ENCODE measurements at places on chromosomes 3 and 15.

DNA sequence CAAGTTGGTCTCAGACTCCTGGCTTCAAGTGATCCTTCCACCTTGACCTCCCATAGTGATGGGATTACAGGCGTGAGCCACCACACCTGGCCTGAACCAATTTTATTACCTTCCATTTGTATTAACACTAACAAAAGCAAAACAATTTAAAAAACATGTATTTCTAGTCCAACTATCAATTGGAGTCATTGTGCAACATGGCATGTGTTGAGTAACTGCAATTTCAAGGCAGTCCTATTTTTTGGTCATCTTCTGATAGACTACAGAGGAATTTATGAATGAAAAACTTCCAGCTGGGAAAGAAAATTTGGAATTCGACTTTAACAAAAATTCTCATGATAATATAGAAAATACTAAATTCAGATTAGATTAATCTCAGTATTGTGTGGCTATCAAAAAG is 16.8 kb downstream of the SPTSSB start:
- no peak for DNase-seq

DNA sequence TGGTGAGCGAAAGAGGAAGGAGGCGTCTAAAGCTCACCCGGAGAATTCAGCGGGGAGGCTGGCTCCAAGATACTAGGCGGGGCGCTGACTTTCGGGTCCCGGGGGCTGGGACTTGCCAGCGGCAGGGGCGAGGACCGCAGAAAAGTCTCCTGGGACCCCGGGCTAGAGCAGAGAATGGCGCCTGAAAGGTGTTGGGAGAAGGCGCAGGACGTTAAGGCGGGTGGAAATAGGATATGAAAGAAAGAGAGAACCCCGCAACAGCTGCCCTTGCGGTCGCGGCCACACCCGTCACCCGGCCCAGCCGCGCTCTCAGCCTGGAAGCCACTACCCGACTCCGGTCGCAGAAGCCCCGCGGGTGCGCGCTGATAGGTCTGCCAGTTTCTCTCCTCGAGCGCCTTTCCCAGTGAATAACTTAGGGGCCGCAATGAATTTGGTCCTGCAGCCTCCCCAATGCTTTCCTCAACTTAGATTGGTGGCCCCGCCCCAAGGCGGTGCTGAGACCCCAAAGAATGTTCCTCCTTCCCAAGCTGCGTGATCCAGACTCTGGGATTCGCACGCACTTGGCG is 604 bp downstream of the LTK start:
- DNase-seq, result peak; percentile 86

- no peak for DNase-seq
These were observed 91.6 kb downstream of the CACNA2D3 start for GRCh38 chr3:54213907-54214306.

- DNase-seq, result no peak
These were observed 2.0 kb downstream of the ATP10A start for GRCh38 chr15:25860885-25861866.

GRCh38 chr3:30704931-30705890 is 98.8 kb downstream of the TGFBR2 start:
- DNase-seq, result no peak

DNA sequence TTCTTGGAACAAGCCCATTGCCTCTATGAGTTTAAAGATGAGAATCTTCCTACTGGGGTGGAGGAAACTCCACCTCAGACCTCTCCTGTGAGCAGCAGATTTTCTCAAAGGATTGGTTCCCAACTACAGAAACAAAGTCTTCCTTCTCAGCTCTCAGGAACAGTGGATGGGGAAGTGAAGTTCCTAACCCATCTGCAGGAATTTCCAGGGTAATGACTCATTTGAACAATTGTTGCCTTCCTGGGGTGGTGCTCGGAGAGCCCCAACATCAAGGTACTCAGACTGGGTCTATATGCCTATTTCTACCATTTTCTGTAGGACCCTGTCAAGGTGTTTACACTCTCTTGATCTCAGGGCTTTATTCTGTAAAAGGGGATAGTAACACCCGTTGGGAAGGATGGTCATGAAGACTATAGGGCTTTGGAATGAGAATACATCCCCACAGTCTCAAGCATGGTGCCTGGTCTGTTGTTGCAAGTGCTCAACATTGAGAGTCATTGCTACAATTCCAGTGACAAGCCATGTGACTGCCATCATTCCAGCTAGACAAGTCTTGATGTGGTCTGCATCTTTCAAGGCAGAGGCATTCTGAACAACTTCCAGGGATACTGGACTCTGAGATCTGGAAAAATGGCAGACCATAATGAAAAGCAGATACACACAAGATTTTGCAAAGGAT is 33.0 kb downstream of the TRIM42 start:
- no peak for DNase-seq

DNA sequence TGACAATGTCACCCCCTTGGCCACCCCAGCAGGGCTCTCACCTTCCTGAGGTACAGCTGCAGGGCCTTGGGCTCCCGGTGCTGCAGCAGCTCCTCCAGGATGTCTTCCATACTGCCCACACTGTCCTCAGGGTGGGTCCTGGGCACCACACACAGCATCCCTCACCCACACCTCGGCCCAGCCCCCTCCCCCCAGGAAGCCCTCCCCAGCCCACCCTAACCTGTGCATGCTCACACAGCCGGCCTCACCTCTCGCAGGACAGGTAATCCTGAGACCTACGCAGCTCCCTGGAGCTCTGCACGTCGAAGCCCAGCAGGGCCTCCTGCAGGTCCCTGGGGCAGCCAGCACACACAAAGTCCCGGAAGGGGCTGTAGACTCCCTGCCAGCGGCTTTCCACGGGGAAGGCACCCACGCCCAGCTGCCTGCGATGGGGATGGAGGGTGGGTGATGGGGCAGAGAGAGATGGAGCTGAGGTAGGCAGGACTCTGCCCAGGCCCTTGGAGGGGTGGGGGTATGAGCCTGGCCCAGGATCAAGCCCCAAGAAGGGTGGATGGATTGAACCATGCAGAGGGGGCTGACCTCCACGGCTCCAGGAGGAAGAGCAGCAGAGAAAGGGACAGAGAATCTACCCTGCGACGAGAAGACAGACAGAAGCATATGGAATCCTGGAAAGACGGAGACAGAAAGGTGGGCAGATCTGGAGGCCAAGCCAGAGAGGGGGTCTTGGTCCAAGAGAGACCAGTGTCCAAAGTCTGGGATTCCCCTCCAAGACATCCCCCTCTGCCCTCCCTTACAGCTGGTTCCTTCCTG is 16.7 kb downstream of the ALS2CL start:
- DNase-seq, result no peak

DNA sequence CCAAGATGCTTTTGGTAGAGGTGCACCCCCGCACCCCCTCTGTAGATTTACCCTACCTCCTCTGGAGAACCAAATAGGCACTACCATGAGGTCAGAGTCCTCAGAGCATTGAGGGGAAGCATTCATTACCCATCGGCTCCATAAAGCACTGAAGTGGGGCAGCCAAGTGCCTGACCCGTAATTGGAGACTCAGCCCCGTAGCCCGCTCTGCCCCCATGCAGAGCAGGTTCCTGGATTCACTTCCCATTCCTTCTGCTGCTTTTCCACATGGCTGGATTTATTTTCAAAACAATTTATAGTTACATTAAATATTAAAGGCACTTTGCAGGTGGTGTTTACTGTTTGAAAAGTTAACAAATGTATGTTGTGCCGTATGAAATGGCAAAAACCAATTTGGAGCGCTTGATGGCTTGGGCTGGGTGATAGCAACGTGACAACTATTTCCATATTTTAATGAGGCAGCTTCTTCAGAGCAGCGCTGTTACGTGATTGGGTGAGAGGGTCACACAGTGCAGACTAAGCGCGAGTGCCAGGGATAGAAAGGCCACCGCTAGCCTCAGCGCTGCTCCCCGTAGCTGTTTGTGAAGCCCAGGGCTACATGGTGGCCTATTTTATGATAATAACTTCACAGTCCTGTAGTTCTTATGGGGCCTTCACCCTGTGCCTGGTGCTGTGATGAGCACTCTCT is 373.8 kb upstream of the PROK2 start:
- DNase-seq, result no peak

DNA sequence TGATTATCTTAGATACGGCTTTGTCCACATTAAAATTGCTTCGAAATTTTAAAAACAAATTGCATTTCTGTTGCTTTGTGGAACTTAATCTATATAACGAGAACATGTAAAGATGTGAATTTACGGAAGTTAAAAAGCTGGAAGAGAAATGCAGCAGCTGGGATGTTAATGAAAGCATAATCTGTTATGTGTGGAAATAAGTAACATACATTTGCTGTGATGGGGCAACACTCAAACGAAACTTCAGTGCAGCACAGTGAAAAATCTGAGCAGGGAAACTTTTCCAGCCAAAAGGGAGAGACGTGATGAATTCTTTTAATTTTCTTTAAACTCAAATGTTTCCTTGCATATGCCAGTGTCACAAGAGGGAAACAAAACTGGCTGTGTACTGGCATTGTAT is 276.7 kb upstream of the LMCD1 start:
- no peak for DNase-seq

DNA sequence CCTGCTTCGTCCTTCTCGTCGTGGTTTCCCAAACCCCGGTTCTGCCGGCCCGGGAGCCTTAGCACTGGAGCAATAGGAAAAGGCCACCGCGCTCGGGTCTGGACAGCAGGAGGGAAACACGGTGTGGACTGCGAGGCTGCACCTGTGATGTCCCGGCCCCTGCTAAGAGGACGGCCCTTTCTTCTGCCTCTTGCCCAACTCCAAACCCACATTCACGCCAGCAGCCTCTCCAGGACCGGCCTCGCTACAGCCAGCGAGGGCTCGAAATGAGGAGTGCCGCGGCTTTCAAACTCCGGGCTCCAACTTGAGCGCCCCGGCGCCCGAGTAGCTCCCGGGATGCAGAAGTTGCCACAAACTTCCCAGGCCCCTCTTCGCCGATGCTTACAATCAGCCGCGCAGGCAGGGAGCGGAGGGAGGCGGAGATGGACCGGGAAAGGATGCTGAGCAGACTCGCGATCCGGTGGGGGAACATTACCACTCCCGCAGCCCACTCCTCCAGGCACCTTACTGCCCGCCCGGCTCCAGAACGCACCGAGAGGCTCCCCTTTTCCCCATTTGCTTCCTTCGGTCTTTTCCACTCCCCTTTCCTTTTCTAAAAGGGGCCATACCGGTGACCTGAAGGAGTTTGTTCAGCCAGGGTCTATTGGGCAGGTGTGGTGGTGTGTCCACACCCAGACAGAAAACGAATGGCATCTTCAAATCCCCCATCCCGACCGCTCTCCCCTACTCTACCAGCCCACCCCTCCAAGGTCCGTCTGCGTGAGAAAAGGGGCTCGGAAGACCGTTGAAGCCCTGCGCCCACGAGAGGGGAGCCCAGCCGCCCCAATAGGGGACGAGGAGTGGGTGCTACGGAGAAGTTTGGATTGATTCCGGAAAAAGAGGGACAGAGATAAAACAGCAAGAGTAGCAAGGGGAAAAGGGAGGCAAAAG is 18.8 kb upstream of the SATB1 start:
- no peak for DNase-seq

GRCh38 chr3:160693191-160693590 is 16.2 kb downstream of the ARL14 start:
- DNase-seq, result no peak

- no peak for DNase-seq
These were observed 35.1 kb downstream of the LYZL4 start for GRCh38 chr3:42375121-42375800.

- DNase-seq, result no peak
These were observed 20.6 kb upstream of the RBM5 start for GRCh38 chr3:50068134-50068533.

- no peak for DNase-seq
These were observed 3.2 kb downstream of the CTDSPL start for GRCh38 chr3:37864904-37865303.

DNA sequence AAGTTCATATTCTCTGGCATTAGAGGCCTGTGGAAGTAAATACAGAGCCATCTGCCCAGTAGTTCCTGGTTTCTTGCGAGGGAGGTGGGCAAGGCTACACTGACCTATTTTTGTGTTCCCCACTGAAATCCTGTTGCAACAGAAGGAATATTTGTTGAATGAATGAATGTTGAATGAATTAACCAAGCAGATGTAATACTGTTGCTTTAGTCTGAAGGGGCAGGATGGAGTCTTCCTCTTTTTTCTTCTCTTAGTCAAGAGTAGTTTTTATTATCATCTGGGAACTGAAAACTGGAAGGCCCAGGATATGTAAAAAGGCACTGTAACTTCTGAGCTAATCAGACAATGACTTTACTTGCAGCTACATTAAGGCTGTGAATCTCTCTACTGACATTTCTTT is 17.1 kb downstream of the BLOC1S6 start:
- no peak for DNase-seq

GRCh38 chr15:96245252-96245651 is 85.2 kb upstream of the NR2F2 start:
- no peak for DNase-seq

- DNase-seq, result peak; percentile 74
These were observed 59.9 kb downstream of the SMAD6 start for GRCh38 chr15:66761726-66762595.

DNA sequence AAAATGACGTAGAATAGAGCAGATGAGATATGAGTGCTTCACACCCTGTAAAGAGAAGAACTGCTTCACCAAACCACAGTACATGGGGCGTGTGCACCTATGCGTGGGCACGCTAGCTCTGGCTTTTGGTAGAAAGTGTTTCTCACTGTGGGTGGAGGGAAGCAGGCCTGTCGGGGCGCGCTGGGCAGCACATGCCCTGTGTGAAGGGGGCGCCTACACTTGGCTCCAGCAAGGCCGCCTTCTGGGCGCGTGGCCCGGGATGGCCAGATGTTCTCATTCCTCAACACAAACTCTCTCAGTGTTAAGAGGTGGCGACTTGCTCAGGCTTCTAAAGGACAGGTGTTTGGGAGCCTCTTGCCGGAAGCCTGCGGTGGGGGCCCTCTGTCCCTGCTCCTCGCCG is 90.0 kb downstream of the FBLN2 start:
- DNase-seq, result peak; percentile 3

- no peak for DNase-seq
These were observed 175.8 kb upstream of the P2RY1 start for GRCh38 chr3:152658977-152659720.

- peak; percentile 49 for DNase-seq
These were observed 71.7 kb downstream of the ANKRD28 start for GRCh38 chr3:15726043-15726442.

DNA sequence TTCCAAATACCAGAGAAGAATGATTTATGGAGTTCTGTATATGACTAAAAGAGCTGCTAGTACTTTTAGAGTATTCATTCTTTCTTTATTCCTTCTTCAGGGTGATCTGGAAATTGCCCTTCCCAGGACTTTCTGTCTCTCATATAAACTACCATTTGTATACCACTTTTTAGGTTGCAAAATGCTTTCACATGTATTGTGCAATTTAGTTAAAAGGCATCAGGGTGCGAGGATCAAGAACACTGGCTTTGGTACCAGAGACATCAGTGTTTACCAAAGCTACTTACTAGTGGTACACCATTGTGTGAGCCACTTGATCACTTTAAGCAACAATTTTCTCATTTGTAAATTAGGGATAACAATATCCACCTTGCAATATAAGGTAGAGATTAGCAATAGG is 251.4 kb downstream of the TIGIT start:
- no peak for DNase-seq

DNA sequence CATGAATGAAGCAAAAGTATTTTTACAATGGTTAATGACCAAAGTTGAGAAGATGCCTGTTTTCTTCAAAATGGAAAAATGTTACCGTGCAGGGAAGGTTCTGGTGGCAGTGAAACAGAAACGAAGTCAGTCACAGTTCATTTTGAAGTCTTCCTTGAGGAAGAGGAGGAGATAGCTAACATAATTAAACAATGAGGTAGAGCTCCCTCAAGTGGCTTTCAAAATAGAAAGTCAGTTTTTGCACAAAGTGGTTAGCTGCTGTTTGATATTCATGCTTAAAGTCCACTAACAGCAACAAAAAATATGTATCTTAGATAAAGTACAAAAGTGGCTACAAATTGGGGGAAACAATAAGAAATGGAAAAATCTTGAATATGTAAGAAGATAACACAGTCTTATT is 87.3 kb downstream of the TFG start:
- DNase-seq, result peak; percentile 28
